Uterus (tissue), 4 donors: ENCODE measurements at places on chromosomes 3 and 15. TPM values are rescaled to one million over a fixed set of nuclear protein-coding genes. Genes with fewer than 3 reads are reported as not detected.
A peak's percentile ranks its signal among the peaks of the same experiment; 100 is the strongest.

DNA sequence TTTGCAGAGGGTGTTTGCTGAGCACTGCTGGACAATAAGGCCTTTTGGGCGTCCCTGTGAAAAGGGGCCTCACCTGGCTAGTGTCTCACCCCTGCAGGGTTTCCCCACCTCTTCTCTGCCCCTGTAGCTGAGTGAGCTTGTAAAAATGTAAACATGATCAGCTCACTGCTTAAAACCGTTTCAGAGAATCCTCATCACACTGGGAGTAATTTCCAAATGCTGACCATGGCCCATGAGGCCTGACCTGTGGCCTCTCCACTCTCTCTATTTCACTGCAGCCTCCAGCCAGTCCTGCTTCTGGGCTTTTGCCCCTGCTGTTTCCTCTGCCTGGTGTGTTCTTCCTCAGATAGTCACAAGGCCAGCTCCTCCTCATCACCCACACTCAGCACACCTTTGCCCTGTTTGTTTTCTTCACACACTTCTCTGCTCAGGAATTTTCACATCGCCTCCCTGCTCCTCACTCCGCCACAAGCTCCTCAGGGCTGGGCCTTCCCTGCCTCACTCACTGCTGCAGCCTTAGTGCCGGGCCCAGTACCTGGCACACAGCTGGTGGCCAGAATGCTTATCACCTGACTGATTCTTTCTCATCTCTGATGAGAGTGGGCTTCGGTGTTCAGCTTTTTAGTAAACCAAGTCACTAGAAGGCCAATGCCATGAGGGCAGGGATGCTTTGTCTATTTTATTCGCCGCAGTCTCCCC lies 79.3 kb upstream of the SEC13 start:
- H3K27me3 ChIP-seq = no peaks in the 10 kb centered on the region
- no peaks in the 10 kb centered on the region for H3K36me3 ChIP-seq
- no peak overlapping the region for H3K4me3 ChIP-seq
- no peaks in the 10 kb centered on the region for H3K4me1 ChIP-seq
- no peak for DNase-seq

GRCh38 chr3:100245136-100245535 lies 15.7 kb upstream of the TBC1D23 start:
- H3K4me1 ChIP-seq = no peaks in the 10 kb centered on the region
- H3K4me3 ChIP-seq = no peak overlapping the region
- no peaks in the 10 kb centered on the region for H3K27me3 ChIP-seq
- no peak overlapping the region for H3K27ac ChIP-seq
- no peaks in the 10 kb centered on the region for H3K36me3 ChIP-seq

DNA sequence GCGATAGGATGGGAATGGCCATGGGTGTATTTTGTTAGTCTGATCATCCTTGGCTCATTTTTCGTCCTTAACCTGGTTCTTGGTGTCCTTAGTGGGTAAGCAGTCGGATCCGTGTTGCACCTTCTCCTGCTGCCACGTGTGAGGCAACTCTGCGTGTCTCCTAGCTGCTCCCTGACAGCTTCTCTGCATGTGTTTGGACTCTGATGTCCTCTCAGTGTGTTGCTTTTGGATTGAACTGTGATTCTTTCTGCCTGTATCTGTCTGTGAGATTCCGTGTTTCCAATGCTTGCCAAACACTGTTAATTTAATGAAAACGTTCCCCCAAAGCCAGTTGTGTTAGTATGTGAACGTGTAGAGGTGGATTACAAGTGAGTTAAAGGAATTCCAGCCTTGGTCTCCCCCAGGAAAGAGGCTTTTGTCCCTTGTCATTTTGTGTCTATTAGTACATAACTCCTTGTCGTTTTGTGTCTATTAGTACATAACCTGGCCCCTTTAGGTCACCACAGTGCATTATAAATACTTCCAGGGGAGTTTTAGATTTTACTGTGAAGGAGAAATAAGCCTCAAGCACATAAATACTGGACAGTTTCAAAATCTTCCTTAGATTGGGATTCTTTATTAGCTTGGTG lies 172.4 kb downstream of the CHDH start:
- no peaks in the 10 kb centered on the region for H3K4me1 ChIP-seq
- no peaks in the 10 kb centered on the region for H3K27me3 ChIP-seq
- no peaks in the 10 kb centered on the region for H3K36me3 ChIP-seq
- DNase-seq = no peak
- no peak overlapping the region for H3K27ac ChIP-seq

Gene TNNC1
- 4.4 TPM for total RNA-seq

Gene IL5RA
- total RNA-seq = not detected

GRCh38 chr3:107024551-107025026 lies 352.6 kb upstream of the CCDC54 start:
- H3K36me3 ChIP-seq = no peaks in the 10 kb centered on the region
- peak; percentile 16 for DNase-seq
- no peaks in the 10 kb centered on the region for H3K27me3 ChIP-seq
- H3K27ac ChIP-seq = no peak overlapping the region
- H3K4me1 ChIP-seq = no peaks in the 10 kb centered on the region

DNA sequence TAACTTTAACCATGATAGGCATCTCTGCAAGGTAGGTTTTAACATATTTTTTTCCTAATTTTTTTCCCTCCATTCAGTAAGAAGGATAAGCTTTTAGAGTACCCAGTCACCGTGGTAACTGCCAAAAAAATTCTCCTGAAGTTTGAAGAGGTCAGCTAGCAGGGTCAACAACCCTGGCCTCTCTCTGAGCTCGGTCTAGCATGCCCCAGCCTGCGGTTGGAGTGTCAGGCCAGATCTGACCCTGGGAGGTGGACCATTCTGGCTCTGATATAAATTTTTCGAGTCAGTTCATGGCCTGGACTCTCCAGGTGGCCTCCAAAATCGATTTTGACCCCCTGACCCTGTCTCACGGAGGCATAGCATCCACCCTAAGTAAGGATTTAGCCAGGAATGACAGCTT lies 29.7 kb downstream of the SOX2 start:
- H3K27ac ChIP-seq = no peak overlapping the region
- H3K36me3 ChIP-seq = no peaks in the 10 kb centered on the region
- DNase-seq = no peak
- no peaks in the 10 kb centered on the region for H3K4me1 ChIP-seq
- H3K27me3 ChIP-seq = no peaks in the 10 kb centered on the region

GRCh38 chr3:45972534-45973402 lies 22.9 kb downstream of the FYCO1 start:
- no peaks in the 10 kb centered on the region for H3K27me3 ChIP-seq
- H3K36me3 ChIP-seq = no peaks in the 10 kb centered on the region
- H3K27ac ChIP-seq = peak overlapping the region; percentile 88
- no peak overlapping the region for H3K4me3 ChIP-seq

DNA sequence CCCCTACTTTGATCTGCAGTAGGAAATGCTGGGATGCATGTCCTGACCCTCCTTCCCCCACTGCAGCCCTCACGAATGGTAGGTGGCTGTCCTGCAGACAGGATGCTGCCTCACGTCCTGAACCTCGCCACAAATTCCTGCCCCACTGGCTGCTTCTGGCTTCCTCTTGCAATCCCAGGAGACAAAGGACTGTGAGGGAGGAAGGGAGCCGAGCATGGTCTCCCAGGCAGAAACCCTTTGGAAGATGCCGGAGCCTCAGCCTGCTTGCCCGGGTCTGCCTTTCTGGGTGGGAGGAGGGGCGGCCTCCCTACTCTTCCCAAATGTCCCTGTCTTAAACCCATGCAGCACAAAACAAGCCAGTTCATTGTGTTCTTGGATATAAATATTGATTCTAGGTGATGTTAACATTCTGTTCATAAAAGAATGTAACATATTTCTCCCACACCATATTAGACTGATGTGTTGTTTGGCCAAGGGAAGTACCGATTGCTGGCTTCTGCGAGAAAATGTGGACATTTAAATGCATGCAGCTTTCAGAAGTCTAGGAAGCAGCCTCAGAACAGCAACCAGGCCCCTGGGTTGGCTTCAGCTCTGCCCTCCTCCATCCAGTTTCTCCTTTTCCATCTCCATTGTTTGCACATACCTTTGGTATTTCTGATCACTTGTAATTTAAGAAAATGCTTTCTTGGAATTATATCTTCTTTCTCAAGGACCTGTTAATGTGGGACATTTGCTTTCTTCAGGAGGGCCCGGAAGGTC lies 75.3 kb downstream of the HMG20A start:
- H3K36me3 ChIP-seq = no peaks in the 10 kb centered on the region
- peaks cover 13% of the 10 kb centered on the region for H3K4me1 ChIP-seq
- peak overlapping the region; percentile 69 for H3K27ac ChIP-seq

GRCh38 chr15:49898097-49898496 lies 220.9 kb downstream of the ATP8B4 start:
- H3K36me3 ChIP-seq = no peaks in the 10 kb centered on the region
- H3K4me1 ChIP-seq = peaks cover 32% of the 10 kb centered on the region
- no peak for DNase-seq
- no peak overlapping the region for H3K4me3 ChIP-seq
- H3K27me3 ChIP-seq = no peaks in the 10 kb centered on the region
- peak overlapping the region; percentile 84 for H3K27ac ChIP-seq
